ENCODE measurements at places on chromosomes 7 and 10. TPM values are rescaled to one million over a fixed set of nuclear protein-coding genes. Genes with fewer than 3 reads are reported as not detected.

Gene FGL2
- not detected for total RNA-seq

Gene LEP
- not detected for total RNA-seq

Gene RBP3
- not detected for total RNA-seq

Gene PIK3AP1
- 0.43 TPM for total RNA-seq

- no peak for DNase-seq
Observed at GRCh38 chr7:92133133-92133736, 1.0 kb downstream of the CYP51A1 start.

DNA sequence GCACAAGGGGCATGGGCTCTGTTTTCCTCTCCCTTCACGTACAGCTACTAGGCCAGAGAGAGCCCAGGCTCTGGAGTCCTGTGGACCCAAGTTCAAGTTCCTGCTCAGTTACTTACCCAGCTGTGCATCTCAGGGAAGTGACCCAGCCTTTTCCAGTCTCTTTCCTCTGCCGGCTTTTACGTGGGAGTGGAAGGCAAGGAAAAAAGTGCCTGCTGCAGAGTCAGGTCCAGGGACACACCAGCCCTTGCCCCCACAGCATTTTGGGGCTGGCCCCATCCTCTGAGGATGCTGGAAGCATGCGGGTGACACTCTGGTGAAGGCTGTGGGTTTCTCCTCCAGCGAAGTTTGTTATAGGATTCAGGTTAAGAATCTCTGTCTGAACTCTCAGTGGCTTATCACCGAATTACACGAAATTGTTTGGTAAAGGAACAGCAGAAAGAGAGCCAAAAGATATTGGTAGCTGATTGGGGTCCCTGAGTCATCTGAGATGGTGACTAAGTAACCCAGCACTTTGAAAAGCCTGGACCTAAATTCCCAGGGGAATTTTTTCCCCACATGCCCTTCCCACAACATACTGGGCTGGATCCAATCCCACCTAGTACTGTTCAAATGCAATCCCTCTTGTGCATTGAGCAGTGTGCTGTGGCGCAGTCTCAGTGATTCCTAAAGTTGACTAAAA lies 424.3 kb downstream of the RPS24 start:
- DNase-seq = no peak

DNA sequence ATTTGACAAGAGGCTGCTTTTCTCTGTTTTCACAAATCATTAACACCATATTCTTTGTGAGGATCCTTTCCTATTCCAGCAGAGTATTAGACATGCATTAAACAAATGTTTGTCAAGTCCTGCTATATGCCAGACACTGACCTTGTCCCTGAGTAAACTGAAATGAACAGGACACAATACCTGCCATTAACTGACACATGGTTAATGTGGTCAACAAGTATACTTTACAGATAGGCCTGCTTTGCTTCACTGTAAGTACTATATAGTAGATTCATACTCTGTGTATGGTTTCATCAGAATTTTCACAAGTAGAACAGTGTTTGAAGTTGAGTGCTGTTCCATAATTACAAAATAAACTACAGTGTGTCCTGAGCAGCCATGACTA lies 5.9 kb downstream of the TNKS2 start:
- no peak for DNase-seq

GRCh38 chr10:59887972-59888640 lies 18.2 kb downstream of the CCDC6 start:
- no peak for DNase-seq

DNA sequence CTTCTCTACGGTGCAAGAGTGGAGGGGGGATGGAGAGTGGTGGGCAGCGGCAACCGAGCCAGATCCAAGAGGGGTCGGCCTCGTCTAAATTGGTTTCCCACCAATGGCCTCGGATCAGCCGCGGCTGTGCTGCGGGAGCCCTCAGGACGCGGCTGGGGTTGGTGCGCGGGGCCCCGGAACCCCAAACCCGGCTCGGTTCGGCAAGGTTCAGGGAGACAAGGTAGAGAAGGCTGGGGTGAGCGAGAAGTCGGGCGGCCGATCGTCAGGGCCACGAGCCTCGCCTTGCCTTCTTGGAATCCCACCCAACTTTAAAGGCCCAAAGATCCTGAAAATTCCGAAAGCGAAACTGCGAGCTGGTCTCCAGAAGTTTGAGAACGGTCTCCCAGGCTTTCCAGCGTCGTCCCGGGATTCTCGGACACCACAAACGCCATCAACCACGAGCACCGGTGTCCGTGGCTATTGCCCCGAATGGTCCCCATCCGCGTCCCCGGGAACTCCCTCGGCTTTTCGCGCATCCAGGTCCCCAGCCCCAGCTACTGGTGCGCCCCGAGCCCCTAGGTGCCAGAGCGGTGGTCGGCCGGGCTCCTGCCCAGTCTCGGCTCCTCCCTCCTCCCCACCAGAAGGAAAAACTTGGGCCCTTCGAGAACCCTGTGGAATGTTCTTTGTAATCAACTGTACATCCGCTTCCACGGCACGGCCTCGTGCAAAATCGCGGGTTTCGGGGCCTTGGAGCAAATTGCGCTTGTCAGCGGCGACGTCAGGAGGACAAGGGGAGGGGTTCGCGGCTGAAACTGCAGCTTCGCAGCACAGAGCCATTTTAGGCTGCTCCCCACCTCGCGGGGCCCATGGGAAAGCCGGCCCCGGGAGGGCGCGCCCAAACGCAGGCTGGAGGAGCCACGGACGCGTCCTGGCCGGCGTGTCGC lies 3.2 kb downstream of the SFMBT2 start:
- DNase-seq = no peak

DNA sequence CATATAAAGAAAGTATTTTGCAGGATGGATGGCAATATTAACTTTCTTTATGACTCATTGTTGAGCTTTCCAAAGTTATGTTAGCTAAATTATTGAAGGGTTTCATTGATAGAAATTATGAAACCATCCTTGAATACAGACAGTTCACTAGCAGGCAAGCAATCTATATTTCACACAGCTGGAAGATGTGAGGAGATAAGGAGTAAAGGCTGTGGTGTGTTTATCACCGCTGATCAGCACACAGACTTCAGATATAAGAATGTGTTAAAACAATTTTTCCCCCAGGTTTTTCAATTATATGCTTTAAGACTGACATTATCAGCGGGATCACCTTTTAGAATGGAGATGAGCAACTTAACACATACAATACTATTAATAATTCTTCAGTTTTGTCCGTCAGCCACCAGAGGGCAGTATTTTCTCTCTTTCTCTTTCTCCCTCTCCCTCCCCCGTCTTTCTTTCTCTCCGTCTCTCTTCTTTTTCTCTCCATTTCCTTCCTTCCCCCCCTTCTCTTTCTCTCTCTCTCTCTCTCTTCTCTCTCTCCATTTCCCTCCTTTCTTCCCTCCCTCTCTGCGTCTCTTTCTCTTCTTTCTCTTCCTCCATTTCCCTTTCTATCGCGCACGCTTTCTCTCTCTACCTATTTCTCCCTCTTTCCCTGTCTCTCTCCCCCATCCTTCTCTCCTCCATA lies 62.9 kb upstream of the FAM171A1 start:
- peak; percentile 63 for DNase-seq

DNA sequence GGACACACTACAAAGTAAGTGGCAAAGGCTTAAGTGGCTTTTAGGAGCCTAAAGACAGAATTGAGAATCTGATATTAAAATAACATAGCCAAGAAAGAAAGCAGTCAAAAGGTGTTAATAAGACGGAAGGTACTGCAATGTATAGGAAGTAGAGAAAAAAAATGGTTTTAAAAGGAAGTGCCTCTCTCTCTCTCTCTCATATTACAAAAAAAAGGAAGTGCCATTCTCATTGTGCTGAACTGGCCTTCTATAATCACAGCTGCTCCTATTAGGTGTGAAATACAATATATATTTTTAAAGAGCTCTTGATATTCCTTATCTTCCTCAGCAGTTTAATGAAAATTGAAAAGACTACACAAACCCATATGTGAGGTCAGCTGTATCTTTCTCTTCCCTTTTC lies 199.4 kb upstream of the NPVF start:
- no peak for DNase-seq

DNA sequence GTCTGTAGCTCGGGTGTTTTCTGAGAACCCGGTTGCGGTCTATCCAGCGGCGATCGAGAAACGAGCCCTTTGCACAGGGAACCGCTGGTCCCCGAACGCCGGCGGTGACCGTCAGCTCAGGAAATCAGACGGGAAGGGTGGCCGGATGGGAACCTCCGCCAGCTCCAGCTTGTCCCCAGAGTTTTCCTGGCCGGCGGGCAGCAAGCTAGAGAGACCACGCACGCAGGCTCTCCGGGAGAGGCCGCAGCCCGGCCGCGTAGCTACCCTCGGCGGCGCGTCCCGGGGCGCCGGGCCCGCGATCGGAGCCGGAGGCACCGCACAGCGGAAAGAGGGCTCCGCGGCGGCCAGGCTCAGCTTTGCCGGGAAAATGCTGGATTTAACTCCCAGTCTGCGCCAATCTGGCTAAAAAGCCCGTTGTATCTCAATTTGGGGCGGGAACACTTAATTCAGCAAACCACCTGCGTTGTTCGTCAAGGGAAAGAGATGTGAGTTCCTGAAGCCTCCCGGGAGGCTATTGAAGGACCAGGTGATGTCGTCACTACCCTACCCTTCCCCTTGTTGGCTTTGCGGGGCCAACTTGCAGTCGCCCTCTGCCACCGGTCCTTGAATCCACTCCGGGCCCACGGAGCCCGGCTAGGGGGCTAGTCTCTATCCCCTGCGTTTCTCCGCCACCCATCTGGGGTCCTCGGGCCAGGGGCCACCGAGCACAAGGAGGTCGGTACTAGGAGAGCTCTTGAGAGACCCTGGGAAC lies 859 bp upstream of the CH25H start:
- DNase-seq = no peak

DNA sequence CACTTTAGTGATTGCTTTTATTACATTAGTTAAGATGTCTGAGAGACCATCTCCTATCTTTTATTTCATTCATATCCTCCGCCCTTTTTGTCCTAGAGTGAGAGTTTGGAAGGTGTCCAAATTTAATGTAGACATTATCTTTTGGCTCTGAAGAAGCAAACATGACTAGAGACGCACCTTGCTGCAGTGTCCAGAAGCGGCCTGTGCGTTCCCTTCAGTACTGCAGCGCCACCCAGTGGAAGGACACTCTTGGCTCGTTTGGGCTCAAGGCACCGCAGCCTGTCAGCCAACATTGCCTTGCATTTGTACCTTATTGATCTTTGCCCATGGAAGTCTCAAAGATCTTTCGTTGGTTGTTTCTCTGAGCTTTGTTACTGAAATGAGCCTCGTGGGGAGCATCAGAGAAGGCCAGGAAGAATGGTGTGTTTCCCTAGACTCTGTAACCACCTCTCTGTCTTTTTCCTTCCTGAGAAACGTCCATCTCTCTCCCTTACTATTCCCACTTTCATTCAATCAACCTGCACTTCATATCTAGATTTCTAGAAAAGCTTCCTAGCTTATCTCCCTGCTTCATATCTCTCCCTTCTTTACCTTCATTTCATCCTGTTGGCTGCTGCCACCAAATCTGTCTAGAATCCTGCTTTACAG lies 10.4 kb upstream of the CLCN1 start:
- peak; percentile 14 for DNase-seq

- no peak for DNase-seq
Observed at GRCh38 chr7:148625342-148625741, 34.8 kb downstream of the C7orf33 start.

GRCh38 chr7:157238087-157238486 lies 98.7 kb upstream of the DNAJB6 start:
- DNase-seq = no peak

DNA sequence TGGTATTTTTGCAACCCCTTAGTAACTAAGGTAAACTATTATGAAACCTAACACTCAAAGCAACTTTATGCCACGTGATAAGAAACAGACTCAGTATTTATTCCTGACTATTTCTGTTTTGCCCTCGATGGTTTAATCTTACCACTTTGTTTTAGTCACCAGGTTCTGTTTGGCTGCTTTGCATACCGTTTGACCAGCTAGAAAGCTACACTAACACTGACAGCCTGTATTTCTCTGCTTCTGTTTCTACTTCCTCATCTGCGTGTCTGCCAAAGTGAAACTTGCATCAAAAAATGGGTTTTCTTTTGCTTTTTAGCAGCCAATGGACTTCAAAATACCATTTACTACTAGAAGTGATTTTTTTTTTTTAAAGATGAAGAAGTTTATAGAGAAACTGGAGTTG lies 802.5 kb downstream of the GRM8 start:
- DNase-seq = no peak

- no peak for DNase-seq
Observed at GRCh38 chr10:77139252-77140160, 498.1 kb downstream of the KCNMA1 start.

GRCh38 chr7:30329716-30330115 lies 45.3 kb downstream of the ZNRF2 start:
- DNase-seq = no peak

DNA sequence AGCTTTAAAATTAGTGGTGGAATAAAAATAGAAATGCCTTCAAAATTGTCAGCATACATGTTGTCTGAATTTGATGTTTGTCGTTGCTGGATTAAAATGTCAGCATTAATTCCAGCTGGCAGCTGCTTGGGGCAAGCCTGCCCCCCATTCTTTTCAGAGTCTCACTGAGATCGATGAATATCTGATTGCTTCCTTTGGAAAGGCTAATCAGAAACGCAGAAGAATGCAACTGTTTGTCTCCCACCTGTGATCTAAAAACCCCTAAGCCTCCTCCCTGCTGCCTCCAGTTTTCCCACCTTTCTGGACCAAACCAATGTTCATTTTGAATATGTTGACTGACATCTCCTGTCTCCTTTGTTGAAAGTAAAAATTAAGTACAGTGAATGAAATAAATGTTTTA lies 27.9 kb upstream of the BNIP3 start:
- no peak for DNase-seq

- no peak for DNase-seq
Observed at GRCh38 chr10:62719061-62719460, 85.5 kb upstream of the ADO start.

DNA sequence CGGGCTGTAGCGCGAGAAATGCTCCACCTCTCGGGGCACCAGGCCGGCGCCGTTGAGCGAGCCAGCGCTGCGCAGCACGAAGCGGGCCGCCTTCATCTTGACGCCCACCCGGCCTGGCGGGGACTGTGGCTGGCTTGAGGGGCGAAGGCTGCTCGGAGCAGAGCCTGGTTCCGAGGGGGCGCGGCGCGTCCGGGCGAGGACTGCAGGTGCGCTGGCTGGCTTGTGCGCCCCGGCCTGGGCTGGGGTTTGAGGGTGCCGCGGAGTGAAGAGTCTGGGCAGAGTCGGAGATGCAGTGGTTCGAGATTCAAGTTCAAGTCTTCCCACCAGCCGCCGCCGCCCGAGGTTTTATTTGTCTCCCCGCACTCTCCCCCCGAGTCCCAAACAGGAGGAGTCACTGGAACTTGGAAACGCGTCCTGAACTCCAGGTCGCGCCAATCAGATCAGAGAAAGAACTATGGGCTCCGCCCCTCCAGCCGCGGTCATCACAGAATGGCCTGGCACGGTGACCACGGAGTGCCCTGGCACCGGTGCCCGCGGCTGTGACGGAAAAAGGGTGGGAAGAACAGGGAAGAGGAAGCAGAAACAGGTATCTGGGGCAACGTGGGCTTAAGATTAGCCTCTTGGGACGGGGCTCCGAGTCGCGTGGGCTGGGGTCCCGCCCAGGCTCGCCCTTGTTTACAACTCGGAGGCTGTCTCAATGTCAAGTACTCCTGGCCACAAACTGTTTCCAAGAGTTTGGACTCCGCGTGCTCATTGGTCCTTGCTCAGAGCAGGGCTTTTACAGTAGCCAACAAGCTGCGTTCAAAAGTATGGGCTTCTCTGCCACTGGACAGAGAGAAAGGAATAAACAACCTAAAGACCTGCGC lies at the start of gene PDK4:
Gene PDK4 (minus strand): TSS at position 319 of the 866 bp plus-strand sequence. CDS start 223 bp downstream, at position 96.
- peak; percentile 88 for DNase-seq
